AG08396 (cell line): ENCODE measurements at places on chromosomes 16 and 17.

DNA sequence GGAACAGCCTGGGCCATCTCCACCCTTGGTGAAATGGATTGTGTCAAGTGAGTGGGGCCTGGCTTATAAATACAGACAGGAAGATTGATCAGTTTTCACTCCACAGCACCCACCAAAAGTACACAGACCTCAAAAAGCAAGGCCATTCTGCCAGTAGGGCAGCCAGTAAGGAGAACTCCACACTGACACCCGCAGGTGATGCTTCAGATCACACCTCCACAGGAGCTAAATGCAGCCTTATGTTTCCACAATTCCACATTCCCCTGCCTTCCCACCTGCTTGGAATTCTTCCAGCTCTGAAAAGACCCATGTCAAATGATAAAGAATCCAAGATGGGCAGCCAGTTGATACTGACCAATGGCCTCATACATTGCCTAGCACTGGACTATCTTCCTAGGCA lies 191.1 kb downstream of the ZFHX3 start:
- DNase-seq, result no peak

DNA sequence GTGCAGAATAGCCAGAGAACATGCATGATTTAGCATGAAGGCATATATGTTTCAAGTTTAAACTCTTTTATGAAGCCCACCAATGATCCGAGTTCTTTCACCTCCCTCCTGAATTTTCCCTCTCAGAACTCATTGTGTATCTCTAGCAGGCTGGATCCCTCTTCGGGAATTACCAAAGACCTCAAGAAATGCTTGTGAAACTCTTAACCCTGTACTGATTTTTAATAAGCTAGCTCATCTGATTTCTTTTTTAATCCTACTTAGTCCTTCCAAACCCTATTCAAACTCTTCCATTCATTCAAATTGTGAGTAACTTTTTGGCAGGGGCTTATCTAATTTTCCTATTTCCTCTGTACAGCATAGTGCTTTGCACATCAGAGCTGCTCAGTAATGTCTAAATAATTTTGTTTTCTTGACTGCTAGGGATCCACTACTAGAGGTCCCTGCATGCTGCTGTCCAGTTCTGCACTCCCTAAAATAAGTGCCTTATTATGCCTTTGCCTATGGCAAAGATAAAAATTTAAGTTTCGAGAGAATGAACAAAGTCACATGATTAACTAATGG lies 723.8 kb downstream of the CDH11 start:
- no peak for DNase-seq

- DNase-seq, result no peak
Observed at GRCh38 chr17:80526116-80526910, 18.3 kb upstream of the RPTOR start.

DNA sequence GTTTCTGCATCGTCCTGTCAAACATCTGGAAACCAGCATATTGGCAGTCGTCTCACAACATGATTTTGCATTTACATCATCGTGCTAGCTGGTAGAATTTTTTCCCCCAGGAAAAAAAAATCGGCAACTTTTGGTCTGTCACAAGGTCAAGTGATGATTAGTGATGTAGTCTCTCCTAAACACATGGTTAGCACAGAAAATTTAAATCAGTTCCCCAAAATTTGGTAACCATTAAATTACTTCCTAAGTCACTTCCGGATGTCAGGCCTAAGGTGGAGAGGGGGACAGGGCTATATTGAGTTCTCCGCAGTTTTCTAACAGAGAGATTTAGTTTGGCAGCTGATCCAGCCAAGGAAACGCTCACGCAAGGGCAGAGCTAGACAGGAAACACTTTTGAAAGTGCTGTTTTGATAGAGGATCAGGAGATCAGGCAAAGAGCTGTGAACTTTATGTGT lies 271.0 kb upstream of the TBX2 start:
- DNase-seq, result peak; percentile 33

DNA sequence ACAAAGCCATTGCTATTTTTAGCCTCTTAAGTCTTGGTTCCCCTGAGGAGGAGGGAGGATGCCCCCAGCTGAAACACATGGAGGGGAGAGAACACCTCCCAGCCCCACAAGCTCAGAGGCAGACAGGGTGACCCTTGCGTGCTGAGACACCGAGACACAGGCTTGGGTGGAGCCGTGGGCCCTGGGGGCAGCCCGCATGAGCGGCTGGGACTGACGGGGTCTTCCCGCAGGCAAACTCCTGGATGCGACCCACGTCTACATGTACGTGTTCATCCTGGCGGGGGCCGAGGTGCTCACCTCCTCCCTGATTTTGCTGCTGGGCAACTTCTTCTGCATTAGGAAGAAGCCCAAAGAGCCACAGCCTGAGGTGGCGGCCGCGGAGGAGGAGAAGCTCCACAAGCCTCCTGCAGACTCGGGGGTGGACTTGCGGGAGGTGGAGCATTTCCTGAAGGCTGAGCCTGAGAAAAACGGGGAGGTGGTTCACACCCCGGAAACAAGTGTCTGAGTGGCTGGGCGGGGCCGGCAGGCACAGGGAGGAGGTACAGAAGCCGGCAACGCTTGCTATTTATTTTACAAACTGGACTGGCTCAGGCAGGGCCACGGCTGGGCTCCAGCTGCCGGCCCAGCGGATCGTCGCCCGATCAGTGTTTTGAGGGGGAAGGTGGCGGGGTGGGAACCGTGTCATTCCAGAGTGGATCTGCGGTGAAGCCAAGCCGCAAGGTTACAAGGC lies 9.8 kb downstream of the SLC16A3 start:
- peak; percentile 74 for DNase-seq
